Urinary bladder (tissue), 4 donors: ENCODE measurements at places on chromosomes 4 and X. TPM values are rescaled to one million over a fixed set of nuclear protein-coding genes. Genes with fewer than 3 reads are reported as not detected.

UGT2B7 gene
- 0.25 TPM for polyA plus RNA-seq

CYLC1 gene
- not detected for polyA plus RNA-seq

DUX4 gene
- polyA plus RNA-seq: not detected

SPANXB1 gene
- polyA plus RNA-seq: not detected

OPRPN gene
- not detected for polyA plus RNA-seq

TRMT44 gene
- polyA plus RNA-seq: 10.4 TPM

TLR8 gene
- 1.8 TPM for polyA plus RNA-seq

PNMA6E gene
- polyA plus RNA-seq: not detected

F9 gene
- polyA plus RNA-seq: 0.20 TPM
